ENCODE measurements at places on chromosomes 12 and 14.

DNA sequence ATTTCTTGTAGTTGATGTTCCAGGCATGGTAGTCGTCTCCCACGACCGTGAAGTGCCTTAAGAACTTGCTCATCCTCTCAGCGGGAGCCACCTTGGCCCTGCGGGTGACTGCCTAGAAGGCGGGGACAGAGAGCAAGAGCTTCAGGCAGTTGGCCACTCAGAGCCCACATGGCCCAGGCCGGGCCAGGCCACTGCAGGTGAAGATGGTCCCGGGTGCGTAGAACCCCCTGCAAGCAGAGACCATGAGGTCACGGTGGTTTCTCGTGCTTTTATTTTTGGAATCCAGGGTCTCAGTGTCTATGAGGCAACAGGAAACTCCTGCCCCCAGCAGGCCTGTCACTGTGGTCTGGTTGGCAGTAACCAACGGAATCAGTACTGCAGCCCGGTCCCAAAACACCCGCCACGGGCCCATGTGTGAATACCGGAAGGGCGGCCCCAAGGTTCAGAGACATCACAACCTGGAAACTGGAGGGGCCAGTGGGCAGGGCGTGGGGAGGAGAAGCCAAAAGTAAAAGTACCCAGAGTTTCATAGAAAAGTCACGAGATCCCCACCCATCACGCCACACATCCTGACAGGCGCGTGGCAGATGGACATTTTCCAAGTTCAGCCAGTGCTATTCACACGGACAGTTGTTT is 27.5 kb downstream of the HVCN1 start:
- peak; percentile 95 for DNase-seq

DNA sequence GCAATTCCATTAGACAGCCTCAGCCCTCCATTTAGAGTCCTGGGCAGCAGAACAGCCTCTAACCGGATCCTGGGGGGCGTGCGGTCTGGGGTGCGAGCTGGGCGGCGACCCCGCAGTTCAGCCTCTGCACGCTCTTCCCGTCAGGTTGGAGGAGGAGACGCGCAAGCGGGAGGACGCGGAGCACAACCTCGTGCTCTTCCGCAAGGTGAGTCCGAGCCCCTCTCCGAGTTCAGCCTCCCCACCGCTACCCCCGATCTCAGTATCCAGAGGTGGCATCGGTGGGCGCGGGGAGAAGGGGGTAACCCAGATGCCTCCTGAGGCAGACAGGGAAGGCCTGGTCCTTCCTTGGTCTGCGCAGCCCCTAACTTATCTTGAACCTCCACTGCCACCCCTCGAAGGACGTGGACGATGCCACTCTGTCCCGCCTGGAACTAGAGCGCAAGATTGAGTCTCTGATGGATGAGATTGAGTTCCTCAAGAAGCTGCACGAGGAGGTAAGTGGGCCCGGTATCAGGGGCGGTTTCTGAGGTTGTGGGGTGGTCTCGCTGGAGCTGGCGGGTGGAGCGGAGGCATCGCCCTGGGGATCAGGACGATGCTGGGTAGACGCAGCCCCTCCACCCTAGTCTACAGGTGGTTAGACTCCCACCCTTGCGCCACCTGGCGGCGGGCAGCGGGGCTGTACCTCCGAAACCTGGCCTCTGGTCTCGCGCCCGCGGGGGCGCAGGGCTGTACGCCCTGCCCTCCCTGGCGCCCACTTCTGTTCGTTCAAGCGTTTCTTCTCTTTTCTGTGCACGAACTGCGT is 1.3 kb downstream of the PRPH start:
- no peak for DNase-seq

DNA sequence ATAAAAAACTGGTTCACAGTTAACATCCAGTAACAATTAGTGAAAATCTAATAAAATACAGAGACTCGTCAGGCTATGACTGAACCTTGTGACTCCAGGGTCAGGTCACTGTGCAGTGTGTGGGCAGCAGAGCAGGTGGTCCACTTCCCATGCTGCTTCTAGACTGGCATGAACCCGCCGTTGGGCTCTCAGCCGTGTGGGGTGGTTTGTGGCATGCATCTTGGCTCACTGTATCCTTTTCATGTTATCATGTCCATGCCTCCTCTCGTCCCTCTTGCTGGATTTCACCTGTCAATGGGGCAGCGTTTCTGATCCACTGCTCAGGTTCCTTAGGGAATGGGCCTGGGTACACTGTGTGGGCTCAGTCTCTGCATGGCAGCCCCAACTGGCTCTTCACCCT is 57.3 kb downstream of the EP400 start:
- DNase-seq, result no peak

- no peak for DNase-seq
These were observed 48.0 kb downstream of the SMUG1 start for GRCh38 chr12:54140588-54141388.

GRCh38 chr12:63804746-63805145 is 25.0 kb downstream of the RXYLT1 start:
- DNase-seq, result no peak
